Activated CD4-positive, alpha-beta T cell treated with anti-CD3 and anti-CD28 coated beads for 48 hours (primary cell): ENCODE measurements at places on chromosomes 4 and X.

GRCh38 chr4:145521282-145521681 lies 39.6 kb downstream of the SMAD1 start:
- no peak for DNase-seq

DNA sequence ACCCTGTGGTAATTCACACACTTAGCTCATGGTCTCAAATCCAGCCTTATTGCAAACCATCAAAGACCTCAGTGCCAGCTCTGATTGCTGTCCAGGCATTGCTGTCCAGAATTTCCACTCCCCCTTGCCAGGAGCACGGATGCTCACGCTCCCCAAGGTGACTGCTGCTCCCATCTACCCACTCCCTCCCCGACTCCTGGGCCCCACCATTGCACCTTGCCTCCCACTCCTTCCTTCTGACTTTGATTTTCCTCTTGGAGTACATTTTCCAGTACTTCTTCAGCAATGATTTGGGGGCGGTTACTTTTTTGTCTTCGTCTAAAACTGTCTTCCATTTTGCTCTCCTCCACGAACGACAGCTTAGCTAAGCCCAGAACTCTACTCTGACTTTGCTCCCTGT lies 11.5 kb downstream of the ZFYVE28 start:
- no peak for DNase-seq

DNA sequence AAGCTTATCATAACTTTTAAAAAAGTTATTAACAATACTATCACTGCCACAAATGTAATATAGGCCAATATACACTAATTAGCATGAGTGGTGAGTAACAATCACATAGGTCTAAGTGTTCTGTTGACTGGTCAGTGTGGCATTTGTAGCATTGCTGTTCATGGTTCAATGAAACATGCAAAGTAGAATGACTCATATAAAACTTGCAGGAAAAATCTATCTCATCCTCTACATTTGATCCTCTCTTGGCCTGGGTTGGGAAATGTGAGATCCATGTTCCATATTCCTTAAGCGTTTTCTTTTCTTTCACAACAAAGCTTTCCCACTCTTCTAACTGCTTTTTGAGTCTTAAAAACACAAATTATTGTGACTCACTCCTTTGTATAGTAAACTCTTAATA lies 1418.7 kb downstream of the FSTL5 start:
- DNase-seq = no peak

DNA sequence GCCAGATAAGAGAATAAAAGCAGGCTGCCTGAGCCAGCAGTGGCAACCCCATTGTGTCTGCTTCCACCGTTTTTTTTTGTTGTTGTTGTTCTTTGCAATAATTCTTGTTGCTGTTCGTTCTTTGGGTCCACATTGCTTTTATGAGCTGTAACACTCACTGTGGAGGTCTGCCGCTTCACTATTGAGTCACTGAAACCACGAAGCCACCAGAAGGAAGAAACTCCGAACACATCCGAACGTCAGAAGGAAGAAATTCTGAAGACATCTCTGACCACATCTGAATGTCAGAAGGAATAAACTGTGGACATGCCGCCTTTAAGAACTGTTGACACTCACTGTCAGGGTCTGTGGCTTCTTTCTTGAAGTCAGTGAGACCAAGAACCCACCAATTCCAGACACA lies 110.5 kb downstream of the PCDH18 start:
- no peak for DNase-seq

DNA sequence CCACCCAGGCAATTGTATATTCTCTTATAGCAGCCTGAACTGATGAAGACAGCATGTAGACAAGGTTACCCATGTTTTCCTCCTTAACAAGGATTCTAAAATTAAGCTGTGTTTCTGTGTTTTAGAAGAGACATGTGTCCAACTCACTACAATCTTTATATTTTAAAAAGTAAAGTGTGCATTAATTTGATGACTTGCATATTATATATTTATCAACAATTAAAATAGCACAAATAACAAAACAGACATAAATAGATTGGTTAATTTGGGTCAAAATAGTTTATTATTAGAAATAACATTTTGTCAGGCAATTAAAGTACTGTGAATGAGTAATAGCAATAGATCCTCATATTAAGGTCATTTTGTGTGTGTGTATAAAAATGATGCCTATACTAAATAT lies 357.1 kb downstream of the PDGFC start:
- DNase-seq = no peak

GRCh38 chr4:38390969-38391545 lies 272.9 kb upstream of the KLF3 start:
- DNase-seq = no peak

DNA sequence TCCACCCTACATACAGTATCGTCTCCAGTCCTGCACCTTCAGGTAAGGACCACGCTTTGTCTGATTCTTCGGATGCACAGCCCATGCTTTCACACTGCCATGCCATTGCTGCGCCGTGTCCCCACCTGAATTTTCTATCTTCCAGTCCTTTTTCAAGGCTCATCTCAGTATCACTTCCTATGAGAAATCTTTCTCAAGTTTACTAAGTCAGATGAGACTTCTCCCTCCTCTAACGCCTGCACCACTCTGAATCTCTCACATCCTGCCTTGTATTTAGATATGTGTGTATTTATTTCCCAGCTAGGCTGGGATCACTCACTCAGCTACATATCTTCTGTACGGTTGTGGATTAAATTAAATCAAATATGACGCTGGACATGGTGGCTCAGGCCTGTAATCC lies 116.8 kb downstream of the SMIM20 start:
- peak; percentile 8 for DNase-seq

DNA sequence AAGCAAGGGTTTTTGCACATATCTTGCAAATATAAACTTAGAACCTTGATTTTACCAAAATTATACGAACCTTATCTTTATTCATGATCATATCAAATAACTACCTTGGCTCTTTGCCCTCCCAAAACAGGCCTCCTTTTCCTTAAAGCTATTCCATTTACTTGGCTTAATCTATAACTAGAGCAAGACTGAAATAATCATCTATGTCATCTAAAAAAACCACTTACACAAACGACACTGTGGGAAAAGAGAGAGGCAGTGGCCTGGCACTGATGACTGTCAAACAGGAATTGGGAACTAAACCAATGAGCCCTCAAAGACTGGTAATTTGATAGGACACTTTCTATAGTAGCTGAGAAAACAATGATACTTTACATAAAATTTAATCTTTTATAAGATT lies 11.7 kb upstream of the PTPN13 start:
- no peak for DNase-seq

DNA sequence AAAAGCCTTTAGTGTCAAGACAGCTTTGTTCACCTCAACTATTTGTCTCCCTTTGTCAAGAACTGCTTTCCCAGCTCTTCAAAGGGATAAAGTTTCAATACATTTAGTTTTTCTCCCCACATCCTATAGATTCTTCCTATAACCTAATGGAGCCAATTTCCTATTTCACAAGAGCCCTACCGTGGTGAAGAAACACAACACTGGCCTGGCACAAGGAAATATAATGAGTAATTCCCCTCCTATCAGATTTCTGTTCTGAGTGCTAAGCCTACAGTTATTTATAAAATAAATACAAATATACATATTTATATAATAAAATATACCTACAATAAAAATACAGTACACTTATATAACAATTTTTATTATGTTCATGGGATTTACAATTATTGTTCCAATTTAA lies 89.9 kb downstream of the SHISA3 start:
- DNase-seq = no peak
